Pancreas (tissue), 10 donors: ENCODE measurements at places on chromosomes 11 and 22.
A peak's percentile ranks its signal among the peaks of the same experiment; 100 is the strongest.

- no peaks in the 10 kb centered on the region for H3K4me1 ChIP-seq
- H3K36me3 ChIP-seq, result no peaks in the 10 kb centered on the region
- no peak for DNase-seq
- no peak overlapping the region for H3K27ac ChIP-seq
Observed at GRCh38 chr11:17929171-17929570, 83.7 kb downstream of the SERGEF start.

DNA sequence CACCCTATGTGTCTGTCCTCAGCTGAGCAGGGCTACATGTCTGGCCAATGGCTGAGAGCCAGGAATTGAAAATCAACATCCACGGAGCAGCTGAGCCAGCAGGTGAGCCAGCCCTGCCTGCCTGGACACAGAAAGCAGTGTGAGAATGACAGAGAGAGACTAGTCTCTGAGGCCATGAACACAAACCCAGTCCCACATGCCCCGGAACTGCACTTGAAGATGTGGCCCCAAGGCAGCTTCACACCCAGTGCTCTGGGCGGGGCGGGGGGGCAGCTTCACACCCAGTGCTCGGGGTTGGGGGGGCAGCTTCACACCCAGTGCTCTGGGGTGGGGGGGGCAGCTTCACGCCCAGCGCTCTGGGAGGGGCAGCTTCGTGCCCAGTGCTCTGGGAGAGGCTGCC lies 37.6 kb downstream of the TRMU start:
- no peak overlapping the region for H3K27ac ChIP-seq
- peak; percentile 71 for DNase-seq
- no peaks in the 10 kb centered on the region for H3K36me3 ChIP-seq
- peaks cover 13% of the 10 kb centered on the region for H3K4me1 ChIP-seq
- no peaks in the 10 kb centered on the region for H3K27me3 ChIP-seq

GRCh38 chr11:66883016-66883965 lies 26.4 kb downstream of the LRFN4 start:
- DNase-seq, result peak; percentile 48
- no peak overlapping the region for H3K27ac ChIP-seq
- no peak overlapping the region for H3K4me3 ChIP-seq
- no peaks in the 10 kb centered on the region for H3K27me3 ChIP-seq
- H3K36me3 ChIP-seq, result no peaks in the 10 kb centered on the region
- H3K4me1 ChIP-seq, result no peaks in the 10 kb centered on the region

- no peaks in the 10 kb centered on the region for H3K27me3 ChIP-seq
- no peaks in the 10 kb centered on the region for H3K4me1 ChIP-seq
- no peak overlapping the region for H3K27ac ChIP-seq
- no peak overlapping the region for H3K4me3 ChIP-seq
Observed at GRCh38 chr11:17651061-17651460, 68.3 kb upstream of the MYOD1 start.

GRCh38 chr22:19828035-19828401 lies 26.7 kb downstream of the GNB1L start:
- DNase-seq, result no peak
- H3K27me3 ChIP-seq, result no peaks in the 10 kb centered on the region
- H3K4me1 ChIP-seq, result no peaks in the 10 kb centered on the region
- H3K27ac ChIP-seq, result no peak overlapping the region

DNA sequence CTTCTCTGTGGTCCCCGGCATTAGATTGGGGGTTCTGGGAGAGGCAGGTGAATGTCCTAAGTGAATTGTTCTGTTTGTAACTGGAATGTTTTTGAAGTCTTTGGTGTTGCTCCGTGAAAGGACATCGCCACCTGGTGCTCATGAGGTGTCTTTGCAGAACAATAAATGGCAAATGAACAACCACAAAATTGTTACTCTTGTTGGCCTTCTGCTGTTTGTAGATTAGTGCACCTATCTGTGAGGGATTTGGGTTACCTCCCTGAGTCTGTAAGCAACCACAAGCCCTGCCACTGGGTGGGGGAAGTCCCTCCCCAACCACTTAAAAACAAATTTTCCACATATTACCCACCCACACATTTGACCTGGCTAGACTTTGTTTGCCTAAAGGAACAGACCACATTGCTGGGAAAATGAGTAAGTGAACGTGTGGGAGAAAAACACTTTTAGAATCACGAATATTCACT lies 4.7 kb downstream of the MPEG1 start:
- no peak for DNase-seq
- peaks cover 10% of the 10 kb centered on the region for H3K36me3 ChIP-seq
- peak overlapping the region; percentile 19 for H3K27ac ChIP-seq
- no peak overlapping the region for H3K4me3 ChIP-seq
- no peaks in the 10 kb centered on the region for H3K27me3 ChIP-seq

DNA sequence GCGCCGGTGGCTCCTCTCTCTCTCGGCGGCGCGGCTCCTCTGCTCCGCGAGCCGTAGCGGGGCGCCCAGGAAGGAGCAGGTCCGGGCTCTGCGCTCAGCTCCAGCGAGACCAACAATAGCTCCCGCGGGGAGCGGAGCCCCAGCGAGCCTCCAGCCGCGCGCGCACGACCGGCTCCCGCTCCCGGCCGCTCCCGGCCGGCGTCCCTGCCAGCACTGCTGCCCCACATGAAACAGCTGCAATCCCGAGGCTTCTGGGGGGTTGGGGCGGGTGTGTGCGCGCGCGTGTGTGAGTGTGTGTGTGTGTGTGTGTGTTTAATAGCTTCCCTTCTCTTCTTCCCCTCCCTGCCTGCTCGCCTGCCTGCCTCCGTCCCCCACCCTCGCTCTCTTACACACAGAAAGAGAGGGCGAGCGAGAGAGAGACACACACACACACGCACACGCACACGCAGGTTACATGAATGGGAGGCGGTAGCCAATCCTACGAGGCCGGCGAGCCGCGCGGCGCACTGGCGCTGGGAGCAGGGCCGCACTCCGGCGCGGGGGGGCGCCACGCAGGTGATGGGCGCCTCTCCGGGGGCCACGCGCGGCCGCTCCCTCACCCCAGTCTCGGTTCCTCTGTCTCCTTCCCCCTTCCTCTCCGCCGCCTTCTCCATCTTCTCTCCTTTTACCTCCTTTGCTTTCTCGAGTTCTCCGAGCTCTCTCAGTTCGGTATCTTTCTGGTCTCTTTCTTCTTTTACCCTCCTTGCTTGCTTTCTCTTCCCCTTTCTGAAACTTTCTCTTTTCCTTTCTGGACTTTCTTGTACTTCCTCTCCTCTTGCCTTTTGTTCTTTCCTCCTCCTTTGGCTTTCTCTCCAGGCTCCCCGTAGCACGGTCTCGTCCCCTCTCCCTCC lies at the start of gene TENM4:
Gene TENM4, minus strand, starts transcription at position 460 of the 890 bp plus-strand sequence. CDS start 371,086 bp downstream, outside the sequence.
- H3K36me3 ChIP-seq, result no peaks in the 10 kb centered on the region
- peaks cover 21% of the 10 kb centered on the region for H3K4me1 ChIP-seq
- peak; percentile 65 for DNase-seq
- H3K27me3 ChIP-seq, result peaks cover 24% of the 10 kb centered on the region

DNA sequence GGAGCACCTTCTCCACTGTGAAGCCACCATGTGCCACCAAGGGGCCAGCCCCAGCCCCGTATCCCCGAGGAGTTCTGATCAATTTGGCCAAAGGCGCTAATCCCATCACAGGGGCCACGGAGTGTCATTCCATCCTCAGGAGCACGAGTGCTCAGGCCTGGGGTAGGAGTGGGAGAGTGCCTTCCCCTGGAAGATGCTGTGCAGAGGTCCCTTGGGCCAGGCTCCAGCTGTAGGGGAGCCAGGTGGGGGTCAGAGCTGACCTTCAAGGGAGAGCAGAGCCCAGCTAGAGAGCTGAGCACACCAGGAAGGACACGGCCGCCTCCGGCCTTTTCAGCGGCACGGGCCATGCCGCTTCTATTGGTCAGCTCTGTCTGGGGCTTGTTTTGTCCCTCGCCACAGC lies 1459.9 kb downstream of the BRD1 start:
- H3K4me3 ChIP-seq, result no peak overlapping the region
- DNase-seq, result no peak
- no peaks in the 10 kb centered on the region for H3K36me3 ChIP-seq
- H3K27me3 ChIP-seq, result no peaks in the 10 kb centered on the region
- H3K4me1 ChIP-seq, result no peaks in the 10 kb centered on the region

DNA sequence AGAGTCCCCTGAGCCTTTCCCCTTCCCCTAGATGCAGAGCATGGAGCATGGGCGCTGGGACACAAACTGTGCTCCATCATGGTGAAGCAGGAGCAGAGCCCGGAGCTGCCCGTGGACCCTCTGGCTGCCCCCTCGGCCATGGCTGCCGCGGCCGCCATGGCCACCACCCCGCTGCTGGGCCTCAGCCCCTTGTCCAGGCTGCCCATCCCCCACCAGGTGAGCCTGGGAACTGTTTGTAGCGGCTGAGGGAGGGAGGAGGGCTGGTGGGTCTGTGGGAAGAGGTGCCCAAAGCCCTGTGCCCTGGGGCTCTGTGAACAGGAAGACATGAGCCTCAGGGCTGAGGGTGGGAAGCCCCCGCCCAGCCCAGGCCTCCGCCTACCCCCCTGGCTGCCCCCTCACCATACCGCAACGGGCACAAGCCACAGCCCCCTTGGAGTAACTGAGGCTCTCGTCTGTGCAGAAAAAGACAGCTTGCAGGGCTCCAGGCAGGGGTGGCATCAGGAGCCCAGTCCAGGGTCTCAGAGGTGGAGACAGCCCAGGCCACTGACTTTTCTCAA lies 30.4 kb downstream of the CREB3L1 start:
- no peak overlapping the region for H3K4me3 ChIP-seq
- H3K4me1 ChIP-seq, result no peaks in the 10 kb centered on the region
- no peak for DNase-seq
- no peaks in the 10 kb centered on the region for H3K27me3 ChIP-seq

GRCh38 chr22:41915035-41915785 lies at the start of gene SHISA8:
Gene SHISA8, minus strand, starts transcription at chr22:41915074. Its CDS starts 407 bp downstream, at chr22:41914667.
- no peaks in the 10 kb centered on the region for H3K36me3 ChIP-seq
- peaks cover 20% of the 10 kb centered on the region for H3K4me1 ChIP-seq
- H3K27ac ChIP-seq, result no peak within 1 kb of the TSS
- H3K27me3 ChIP-seq, result peaks cover 5% of the 10 kb centered on the region

DNA sequence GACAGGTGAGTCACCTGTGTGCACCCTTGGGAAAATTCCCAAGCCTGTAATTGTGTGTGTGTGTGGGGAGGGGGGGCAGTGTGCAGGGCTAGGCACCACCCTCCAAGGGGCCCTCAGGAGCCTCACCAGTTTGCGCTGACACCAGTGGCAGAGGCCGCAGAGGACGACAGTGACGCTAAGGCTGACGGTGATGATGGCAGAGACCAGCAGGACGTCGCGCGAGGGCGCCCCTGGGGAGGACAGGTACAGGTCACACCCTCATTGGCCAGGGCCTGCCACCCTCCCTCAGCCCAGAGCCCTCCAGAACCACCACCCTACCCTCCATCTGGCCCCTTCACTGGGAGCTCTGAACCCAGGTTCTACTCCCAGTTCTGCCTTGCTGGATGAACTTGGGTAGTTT lies 24.9 kb downstream of the SYT7 start:
- H3K27ac ChIP-seq, result no peak overlapping the region
- no peak overlapping the region for H3K4me3 ChIP-seq
- H3K36me3 ChIP-seq, result no peaks in the 10 kb centered on the region
- no peaks in the 10 kb centered on the region for H3K27me3 ChIP-seq

- H3K27ac ChIP-seq, result no peak overlapping the region
- no peaks in the 10 kb centered on the region for H3K4me1 ChIP-seq
- no peak for DNase-seq
- no peaks in the 10 kb centered on the region for H3K27me3 ChIP-seq
- no peak overlapping the region for H3K4me3 ChIP-seq
Observed at GRCh38 chr22:44603767-44604166, 98.2 kb upstream of the PRR5 start.

GRCh38 chr11:90426442-90426841 lies 203.6 kb upstream of the CHORDC1 start:
- no peak overlapping the region for H3K27ac ChIP-seq
- no peaks in the 10 kb centered on the region for H3K27me3 ChIP-seq
- no peaks in the 10 kb centered on the region for H3K36me3 ChIP-seq
- H3K4me3 ChIP-seq, result no peak overlapping the region

GRCh38 chr11:13309156-13309555 lies 31.6 kb downstream of the BMAL1 start:
- no peak overlapping the region for H3K27ac ChIP-seq
- no peaks in the 10 kb centered on the region for H3K4me1 ChIP-seq
- no peak for DNase-seq
- H3K36me3 ChIP-seq, result no peaks in the 10 kb centered on the region
- H3K4me3 ChIP-seq, result no peak overlapping the region
- no peaks in the 10 kb centered on the region for H3K27me3 ChIP-seq

DNA sequence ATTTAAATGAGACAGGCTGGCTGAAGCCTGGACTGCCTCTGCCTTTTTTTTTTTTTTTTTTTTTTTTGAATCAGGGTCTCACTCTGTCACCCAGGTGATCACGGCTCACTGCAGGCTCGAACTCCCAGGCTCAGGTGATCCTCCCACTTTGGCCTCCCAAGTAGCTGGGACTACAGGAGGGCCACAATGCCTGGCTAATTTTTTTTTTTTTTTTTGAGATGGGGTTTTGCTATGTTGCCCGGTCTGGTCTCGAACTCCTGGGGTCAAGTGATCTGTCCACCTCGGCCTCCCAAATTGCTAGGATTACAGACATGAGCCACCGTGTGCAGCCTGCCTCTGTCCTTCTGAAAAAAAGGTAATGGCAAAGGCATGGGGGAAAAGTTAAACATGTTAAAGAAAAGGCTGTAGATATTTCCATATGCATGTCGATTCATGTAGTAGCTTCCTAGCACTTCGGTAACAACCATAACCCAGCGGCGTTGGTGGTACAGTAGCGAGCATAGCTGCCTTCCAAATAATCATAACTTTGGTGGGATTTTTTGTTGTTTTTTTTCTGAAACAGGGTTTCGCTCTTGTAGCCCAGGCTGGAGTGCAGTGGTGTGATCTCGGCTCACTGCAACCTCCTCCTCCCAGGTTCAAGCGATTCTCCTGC lies 48.8 kb downstream of the MCHR1 start:
- no peaks in the 10 kb centered on the region for H3K36me3 ChIP-seq
- H3K27ac ChIP-seq, result no peak overlapping the region
- no peaks in the 10 kb centered on the region for H3K27me3 ChIP-seq

DNA sequence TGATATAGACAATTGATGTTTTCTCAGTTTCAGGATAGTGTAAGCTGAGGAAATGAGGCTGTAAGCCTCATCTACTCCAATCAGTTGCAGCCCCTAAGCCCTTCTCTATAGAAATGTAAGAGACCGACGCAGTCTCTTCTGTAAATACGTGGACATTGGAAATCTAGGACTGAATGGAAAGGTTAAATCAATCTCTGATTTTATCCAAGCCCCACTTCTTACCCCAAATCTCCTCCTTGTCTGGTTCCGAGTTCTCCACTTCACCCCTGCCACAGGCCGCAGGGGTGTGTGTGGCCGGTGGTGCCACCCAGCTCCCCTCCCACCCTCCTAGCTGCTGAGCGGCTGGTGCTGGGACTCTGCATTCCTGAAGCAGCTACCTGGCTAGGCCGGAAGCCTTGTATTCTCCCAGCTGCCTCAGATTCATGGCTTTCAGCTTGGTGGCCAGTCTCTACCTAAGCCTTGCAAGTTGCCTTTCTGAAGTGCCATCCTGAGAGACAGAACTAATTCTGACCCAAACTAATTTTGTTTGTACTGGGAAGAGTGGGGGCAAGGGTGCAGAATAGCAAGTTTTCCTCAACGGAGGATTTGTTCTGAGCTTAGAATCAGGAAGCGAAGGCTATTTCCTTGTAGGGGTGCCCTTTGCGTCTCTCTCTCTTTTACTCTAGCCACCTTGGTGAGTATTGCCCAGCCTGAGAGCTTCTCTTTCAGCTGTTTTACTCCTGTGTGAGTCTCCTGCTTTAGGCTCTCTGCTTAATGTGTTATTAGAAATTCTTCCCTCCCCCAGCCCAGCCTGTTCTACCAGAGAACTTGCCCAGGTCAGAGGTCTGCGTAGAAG lies 749 bp downstream of the VWA5A start:
- peak overlapping the region; percentile 44 for H3K27ac ChIP-seq
- no peaks in the 10 kb centered on the region for H3K27me3 ChIP-seq
- DNase-seq, result peak; percentile 50
- peaks cover 6% of the 10 kb centered on the region for H3K36me3 ChIP-seq
